Fibroblast of the aortic adventitia (primary cell): ENCODE measurements at places on chromosomes 2 and 18.

DNA sequence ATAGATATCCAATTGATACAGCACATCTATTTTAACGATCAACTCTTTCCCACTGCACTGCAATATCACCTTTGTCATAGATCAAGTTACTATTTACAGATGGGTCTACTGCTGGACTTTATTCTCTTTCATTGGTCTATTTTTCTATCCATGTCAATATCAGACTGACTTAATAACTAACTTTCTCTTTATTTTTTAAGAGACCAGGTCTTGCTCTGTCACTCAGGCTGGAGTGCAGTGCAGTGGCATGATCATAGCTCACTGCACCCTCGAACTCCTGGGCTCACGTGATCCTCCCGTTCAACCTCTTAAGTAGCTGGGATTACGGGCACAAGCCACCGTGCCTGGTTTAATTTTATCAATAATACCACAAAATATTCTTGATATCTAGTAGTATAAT lies 71.2 kb downstream of the TLK1 start:
- no peak for DNase-seq

DNA sequence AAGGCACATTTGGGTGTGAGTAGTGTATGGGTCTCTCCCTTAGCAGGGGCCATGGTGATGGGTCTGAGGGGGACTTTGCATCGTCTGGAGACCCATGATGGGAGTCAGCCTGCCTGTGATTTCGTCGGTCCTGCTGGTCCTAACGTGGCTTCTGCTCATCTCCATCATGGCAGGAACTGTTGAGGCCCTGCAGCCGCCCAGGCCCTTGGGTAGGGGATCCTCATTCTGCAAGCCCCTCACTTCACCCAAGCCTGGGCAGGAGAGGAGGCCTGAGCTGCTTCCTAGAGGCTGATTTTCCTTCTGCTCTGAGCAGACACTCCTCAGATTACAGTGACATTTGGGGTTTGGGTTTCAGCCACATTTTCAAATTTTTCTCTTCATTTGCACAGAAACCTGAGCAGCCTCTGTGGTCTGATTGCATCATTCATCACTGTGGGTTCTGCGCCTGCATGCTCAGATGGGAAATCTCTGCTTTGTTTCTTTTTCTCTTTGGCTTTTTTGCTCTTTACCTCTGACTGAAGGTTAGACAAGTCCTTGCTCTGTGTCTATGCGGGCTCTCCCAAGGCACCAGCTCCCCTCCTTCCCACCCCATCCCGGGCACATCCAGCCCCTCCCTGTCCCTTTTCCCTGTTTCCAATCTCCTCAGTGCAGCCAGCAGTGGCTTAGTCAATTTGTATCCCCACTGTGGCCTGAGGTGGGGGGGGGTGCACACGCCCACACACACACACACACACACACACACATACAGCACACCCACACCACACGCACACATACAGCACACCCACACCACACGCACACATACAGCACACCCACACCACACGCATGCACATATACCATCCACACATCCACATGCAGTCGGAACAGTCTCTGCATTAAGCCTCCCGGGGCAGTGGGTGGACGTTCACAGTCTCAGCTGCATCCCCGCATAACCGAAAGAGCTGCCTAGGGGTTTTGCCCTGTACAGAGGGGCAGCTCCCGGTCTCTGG lies 305.4 kb upstream of the HS6ST1 start:
- peak; percentile 91 for DNase-seq

GRCh38 chr2:57696016-57696415 lies 350.6 kb upstream of the VRK2 start:
- no peak for DNase-seq

GRCh38 chr18:8367217-8367988 lies 241.8 kb upstream of the RAB12 start:
- no peak for DNase-seq

DNA sequence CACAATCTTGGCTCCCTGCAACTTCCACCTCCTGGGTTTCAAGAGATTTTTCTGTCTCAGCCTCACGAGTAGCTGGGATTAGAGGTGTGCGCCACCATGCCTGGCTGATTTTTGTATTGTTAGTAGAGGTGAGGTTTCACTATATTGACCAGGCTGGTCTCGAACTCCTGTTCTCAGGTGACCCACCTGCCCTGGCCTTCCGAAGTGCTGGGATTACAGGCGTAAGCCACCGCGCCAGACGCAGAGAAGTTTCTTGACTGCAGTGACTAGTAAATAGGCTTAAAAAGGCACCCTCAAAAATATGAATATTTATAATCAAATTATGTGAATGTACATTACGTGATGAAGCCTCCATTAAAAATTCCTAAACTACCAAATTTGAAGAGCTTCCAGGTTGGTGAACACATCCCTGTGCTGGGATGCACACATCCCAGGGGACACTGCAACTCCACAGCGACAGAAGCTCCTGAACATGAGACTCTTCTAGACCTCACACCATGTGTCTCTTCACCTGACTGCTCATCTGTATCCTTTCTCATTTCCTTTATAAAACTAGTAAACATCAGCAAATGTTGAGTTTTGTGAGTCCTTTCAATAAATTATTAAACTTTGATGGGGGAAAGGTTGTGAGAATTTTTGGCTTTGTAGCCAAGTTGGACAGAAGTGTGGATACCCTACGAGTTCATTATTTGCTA lies 203.3 kb upstream of the SPOPL start:
- no peak for DNase-seq
